GM12864 (cell line): ENCODE measurements at places on chromosomes 3 and 15.
A peak's percentile ranks its signal among the peaks of the same experiment; 100 is the strongest.

- no peak for DNase-seq
Observed at GRCh38 chr3:187210545-187211327, 13.4 kb downstream of the RTP1 start.

GRCh38 chr3:42061713-42062380, 29.3 kb upstream of the TRAK1 start:
- DNase-seq = no peak

DNA sequence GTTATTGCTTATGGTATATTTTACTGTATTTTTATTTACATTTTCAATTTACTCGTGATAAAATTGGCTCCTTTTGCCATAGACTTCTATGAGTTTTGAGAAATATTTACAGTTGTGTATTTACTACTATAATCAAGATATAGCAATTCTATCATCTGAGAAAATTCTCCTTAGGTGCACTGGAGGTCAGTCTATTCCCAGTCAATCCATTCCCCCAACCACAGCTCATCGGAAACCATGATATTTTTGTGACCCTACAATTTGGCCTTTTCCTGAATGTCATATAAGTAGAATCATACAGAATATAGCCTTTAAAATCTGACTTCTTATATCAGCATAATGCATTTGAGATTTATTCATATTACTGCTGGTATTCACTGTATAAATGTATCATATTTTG, 114.7 kb upstream of the LRTM1 start:
- no peak for DNase-seq

- no peak for DNase-seq
Observed at GRCh38 chr3:154776549-154777225, 303.4 kb upstream of the MME start.

GRCh38 chr15:33021806-33022389, 172.6 kb downstream of the FMN1 start:
- peak; percentile 3 for DNase-seq

- no peak for DNase-seq
Observed at GRCh38 chr15:67678993-67679392, 136.5 kb downstream of the MAP2K5 start.

- DNase-seq = no peak
Observed at GRCh38 chr3:42983927-42984326, 4.8 kb downstream of the GASK1A start.

- no peak for DNase-seq
Observed at GRCh38 chr3:57797701-57798487, 41.8 kb downstream of the SLMAP start.

DNA sequence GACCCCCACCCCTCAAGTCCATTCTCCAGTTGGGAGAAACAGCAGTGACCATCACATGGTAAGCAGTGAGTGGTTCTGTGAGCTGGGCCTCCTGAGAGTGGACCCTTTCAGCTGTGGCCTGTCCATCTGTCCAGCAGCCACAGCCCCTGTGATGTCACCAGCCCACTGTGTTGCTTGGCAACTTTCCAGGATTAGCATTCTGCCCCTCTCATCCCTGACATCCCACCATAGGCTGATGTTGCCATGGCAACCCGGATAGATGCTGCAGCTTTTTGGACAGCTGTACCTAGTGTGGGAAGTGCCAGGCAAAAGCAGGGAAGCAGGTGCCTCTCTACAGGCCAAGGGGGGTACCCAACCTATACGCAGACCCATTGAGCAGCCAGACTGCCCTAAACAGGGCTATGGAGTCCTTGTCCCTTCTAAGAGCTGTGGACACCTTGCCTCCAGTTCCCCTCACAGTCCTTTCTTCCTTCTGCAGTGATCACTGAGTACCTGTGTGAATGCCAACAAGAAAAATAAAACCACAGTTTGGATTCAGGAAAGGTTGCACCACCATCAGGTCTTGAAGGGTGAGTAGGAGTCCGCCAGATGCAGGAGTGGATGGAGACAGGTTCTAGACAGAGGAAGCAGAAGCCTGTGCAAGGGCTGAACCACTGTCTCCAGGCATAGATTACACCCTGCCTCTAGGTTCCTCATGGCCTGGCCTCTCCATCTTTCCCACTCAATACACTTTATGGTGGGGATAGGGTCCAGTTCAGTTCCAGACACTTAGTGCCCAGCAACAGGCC, at the start of gene DNAH1:
Gene DNAH1, plus strand, starts transcription at position 343 of the 788 bp plus-strand sequence. CDS start 6,124 bp downstream, outside the sequence.
- no peak for DNase-seq

DNA sequence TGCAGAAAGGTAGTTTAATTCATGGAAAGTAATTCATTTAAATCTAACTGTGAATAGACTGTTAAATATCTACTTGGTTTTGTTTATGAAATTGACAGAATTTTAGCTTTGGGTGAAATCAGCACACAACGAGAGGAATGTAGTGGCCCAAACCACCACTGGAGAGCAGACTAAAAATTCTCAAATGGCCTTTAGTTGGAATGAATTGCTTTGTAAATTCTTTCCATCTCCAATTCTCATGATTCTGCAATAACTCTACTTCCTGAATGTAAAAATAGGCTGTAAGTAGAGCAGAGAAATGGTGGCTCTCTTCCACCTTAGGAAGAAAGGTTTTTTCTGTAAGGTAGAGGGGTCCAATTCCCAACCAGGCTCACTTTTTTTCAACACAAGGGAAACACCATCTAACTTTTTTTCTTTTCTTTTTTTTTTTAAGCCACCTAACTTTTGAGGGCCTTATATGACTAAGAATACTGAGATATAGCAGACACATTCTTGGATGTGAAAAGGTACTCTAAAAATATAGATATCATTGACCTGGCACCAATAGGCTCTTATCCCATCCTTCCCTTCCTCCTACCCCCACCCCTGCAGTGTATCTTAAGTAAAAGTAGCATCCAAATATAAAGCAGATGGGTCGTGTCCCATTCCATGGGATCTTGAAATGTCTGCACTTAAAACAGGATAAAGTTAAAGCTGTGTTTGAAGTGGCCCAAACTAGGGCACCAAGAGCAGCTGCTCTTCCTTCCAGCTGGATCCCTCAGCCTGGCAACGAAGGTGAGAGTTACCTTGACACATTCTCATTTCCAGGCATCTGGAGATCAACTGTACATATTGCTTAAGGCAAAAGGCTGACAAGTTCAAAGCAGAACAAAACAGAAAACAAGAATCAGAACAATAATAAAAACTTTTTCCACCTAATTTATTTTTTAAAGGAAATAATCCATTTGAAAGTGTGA, 194.1 kb downstream of the TPRG1 start:
- DNase-seq = no peak

GRCh38 chr15:96322536-96323318, 7.8 kb upstream of the NR2F2 start:
- no peak for DNase-seq

- no peak for DNase-seq
Observed at GRCh38 chr15:61090386-61091288, 138.5 kb downstream of the RORA start.

GRCh38 chr15:57234156-57234555, 142.1 kb upstream of the CGNL1 start:
- DNase-seq = no peak

DNA sequence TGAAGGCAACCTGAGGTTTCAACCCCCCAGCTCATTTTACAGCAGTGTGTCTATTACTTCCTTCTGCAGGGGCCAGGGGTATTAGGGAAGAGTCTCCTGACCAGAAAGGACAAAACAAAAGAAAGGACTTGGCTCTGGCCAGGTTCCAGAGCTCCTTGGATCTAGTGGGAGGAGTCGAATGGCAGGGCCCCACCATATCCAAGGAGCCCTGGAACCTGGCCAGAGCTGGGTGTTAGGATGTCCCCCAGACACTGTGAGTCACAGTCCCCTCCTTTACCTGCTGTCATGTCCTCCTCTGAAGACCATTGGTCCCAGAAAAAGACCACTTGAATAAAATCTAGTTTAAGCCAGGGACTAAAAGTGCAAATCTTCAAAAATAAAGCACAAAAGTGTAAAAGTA, 113.2 kb downstream of the EEFSEC start:
- no peak for DNase-seq

DNA sequence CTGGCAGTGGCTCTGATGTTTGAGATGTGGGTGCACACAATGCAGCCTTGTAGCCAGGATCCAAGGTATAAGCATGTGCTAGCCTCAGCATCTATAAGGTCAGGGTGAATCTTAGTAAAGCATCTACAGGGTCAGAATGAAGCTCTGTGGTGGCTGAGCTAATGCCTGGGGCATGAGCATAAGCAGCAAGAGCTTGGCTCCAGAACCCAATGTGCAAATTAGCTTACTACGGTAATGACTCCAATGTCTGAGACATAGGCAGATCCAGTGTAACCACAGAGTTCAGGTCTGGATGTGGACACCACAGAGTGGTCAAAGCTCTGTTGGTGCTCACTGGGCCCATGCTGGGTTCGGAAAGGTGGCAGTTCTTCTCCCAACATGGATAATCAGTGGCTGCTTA, 304.5 kb upstream of the NECTIN3 start:
- no peak for DNase-seq

- no peak for DNase-seq
Observed at GRCh38 chr3:47413751-47414150, 32.9 kb downstream of the PTPN23 start.

GRCh38 chr3:124115279-124115678, 123.4 kb upstream of the ROPN1 start:
- no peak for DNase-seq

GRCh38 chr15:40787344-40787841, 17.6 kb downstream of the C15orf62 start:
- no peak for DNase-seq

GRCh38 chr3:196218155-196218712, 1.9 kb downstream of the SLC51A start:
- no peak for DNase-seq

- DNase-seq = no peak
Observed at GRCh38 chr15:58547628-58548307, 116.0 kb downstream of the LIPC start.

DNA sequence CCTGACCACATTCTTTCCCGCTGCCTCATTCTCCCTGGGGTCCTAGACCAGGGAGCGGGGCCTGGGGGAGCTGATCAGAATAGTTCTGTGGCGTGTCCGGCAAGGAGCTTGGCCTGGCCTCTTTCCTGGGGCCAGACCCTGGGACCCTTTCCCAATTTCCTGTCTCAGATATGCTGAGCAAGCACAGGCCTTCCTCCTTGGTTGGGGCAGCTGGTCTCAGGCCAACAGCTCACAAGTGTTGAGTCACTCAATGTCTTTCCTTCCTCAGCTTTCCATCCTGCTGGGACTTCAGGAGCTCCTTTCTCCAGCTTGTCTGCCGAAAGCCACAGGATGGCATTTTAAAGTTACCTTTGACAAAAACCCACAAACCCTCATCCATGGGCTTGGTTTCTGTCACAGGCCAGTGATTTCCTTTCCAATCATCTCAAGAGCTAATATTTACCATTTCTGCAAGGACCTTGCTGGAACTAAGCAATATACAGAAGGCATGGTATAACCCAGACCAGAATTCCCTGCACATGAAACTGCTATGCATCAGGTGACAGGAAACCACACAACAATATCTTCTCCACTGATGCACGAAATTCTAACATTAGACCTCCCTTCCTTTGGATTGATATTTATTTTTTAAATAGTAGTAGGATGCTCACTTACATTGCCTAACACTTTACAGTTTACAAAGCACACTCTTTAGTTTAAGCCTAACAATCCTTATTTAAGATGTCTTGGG, 19.5 kb upstream of the TIMP4 start:
- no peak for DNase-seq

GRCh38 chr3:31918179-31919150, 62.6 kb downstream of the OSBPL10 start:
- peak; percentile 16 for DNase-seq

GRCh38 chr15:41235929-41236328, 4.9 kb downstream of the CHP1 start:
- DNase-seq = no peak

GRCh38 chr3:114274929-114275328, 18.9 kb upstream of the TIGIT start:
- DNase-seq = no peak

GRCh38 chr3:126262227-126262626, 81.8 kb upstream of the ALDH1L1 start:
- DNase-seq = no peak

DNA sequence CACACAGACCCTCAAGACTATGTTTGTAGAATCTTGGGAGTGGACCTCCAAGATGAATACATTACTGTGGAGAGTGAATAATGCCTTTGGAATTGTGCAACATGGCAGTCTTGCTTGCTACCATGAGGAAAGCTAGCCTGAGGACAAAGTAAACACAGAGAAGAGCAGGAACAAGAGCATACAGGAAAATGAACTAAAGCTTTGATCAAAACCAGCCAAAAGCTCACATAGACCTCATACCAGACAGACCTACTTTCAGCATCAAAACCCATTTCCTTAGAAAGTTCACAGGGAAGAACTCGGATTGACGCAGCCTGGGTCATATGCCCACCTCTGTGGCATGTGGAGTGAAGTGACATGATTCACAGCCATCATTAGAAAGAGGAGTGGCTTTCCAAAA, 3.3 kb upstream of the RAB8B start:
- no peak for DNase-seq

- no peak for DNase-seq
Observed at GRCh38 chr15:33204926-33205325, 10.4 kb upstream of the FMN1 start.

DNA sequence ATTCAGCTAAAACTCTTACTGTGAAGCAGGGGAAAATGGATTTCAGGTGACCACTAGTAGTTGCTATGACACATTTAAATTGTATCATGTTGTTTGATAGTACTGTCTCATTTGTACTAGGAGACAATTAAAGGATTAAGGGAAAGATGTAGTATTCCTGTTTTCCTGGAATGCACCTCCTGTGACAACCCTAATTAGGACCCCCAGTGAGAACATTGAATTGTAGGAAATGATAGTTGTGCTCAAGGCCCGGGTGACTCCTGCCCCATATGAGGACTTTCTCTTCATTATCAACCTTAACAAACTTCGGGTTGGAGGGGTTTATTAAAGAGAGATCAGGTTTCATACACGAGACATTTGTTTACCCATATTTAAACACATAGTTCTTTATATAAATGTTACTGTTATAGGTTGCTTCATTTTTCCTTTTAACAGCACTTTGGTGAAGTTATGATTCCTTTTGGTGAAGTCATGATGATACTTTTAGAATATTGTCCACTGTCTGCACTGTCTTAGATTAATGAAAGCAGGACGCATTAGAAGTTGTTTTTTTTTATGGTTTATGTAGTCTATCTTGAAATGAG, 392.6 kb upstream of the NAALADL2 start:
- DNase-seq = no peak

GRCh38 chr15:34984889-34985630, 3.0 kb downstream of the ZNF770 start:
- DNase-seq = no peak

DNA sequence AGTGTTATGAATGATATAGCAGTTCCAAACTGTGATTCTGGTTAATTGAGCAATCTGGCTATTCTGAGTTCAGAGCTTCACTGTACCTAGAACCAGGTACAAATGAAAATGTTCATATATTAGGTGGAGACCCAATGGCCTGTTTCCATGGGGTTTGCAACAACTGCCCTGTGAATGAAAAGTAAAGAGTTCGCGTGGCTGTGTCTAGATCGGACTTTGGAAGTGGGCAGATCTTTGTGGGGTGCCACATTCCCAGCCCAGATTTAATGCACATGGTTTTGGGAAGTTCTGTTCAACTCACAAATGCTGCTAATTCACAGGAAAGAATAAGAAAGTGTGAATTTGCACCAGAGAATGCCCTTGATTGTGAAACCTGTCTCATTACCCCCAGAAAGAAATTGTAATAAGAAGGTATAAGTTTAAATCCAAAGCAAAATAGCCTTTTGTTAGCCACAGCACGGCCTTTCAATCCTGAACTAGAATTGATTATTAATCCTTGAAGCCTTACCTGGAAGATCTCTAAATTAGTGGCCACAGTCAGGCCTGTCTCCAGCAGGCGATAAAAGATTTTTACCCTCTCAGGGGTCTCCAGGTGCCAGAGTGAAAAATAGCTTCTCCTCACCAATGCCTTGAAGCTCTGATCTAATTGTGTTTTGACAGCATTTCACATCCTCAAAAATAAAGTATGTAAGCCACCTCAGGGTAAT, 22.6 kb downstream of the WHAMM start:
- no peak for DNase-seq
